ENCODE measurements at places on chromosomes 3 and 15.

DNA sequence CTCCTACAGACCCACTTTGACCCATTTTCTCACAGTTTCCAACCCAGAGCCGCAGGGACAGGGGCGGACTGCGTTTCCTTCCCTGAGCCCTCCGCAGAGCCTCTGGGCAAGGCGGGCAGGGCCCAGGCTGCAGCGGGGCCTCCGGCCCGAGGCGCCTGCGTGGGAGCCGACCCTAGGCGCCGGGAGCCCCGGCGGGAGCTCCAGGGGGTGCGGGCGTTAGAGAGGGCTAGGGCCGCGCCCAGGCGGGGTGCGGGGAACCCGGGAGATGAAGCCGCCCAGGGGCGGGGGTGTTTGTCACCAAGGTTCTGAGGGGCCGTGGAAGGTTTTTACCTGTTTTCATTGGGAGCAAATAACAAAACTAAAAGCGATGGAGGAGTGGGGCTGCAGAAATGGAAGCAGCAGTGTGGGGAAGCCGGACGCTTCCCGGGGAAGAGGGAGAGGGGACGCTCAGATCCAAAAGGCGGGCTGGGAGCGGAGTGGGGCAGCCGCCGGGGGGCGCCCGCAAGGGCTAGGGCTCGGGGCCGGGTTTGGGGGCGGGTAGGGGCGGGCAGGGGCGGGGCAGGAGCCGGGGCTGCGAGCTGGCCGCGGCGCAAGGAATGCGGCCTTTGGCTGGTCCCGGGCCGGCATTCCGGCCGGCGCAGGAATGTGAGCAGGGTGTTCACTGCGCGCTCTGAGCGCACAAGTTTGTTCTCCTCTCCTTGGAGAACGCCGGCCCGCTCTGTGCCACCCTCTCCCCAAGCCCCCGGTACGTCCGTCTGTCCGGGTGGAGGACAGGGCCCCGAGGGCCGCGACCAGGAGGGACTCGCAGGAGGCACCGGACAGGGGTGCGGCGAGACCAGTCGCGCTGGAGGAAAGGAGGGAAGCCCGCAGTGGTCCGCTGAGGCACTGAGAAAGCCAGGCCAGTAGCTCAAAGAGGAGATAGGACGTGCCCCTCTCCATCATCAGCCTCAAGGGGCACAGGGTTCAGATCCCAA lies 61.1 kb downstream of the AMOTL2 start:
- no peak for DNase-seq

DNA sequence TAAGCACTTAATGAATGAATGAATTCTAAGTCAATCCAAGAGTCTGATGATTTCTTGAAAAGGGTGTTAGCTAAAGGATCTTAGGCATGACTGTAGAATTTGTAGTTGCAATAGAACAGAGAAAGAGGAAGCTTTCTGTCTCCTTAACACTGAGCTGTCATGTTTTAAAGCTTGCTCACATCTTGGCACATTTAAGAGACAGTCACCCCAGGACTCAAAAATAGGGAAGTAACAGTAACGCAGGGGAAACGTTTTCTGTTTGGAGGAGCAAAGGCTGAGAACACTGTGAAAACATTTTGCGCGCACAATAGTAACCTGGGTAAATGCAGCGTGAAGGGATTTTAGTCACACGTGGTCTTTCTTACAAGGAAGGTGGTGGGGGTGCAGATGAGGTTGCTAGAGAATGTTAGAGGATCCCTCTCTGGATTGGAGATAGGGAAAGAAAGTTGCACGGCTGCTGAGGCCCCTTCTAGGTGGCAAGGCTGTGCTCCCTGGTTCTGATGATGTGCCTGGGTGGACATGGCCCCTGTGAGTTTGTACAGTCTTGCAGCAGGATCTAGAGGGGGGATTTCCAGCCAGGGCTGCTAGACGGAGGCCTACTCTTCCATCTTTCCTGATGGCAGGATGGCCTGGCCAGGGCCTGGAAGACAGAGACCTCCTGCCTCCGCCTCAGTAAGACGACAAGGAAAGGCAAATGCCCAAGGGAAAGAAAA lies 12.0 kb downstream of the STARD5 start:
- DNase-seq = no peak

GRCh38 chr3:172735014-172735413 lies 15.5 kb upstream of the ECT2 start:
- no peak for DNase-seq

- DNase-seq = no peak
These were observed 113.5 kb upstream of the ALCAM start for GRCh38 chr3:105253225-105253624.

Data from GM18507 (cell line).